Activated CD8-positive, alpha-beta T cell treated with anti-CD3 and anti-CD28 coated beads, Interleukin-2, amount 10 ng/mL, durations not matched to agents 7 days and 5 days (primary cell): ENCODE measurements at places on chromosomes 4 and X. TPM values are rescaled to one million over a fixed set of nuclear protein-coding genes. Genes with fewer than 3 reads are reported as not detected.

Gene PNMA6A
- total RNA-seq = 0.10 TPM

Gene ZFP42
- total RNA-seq = not detected

Gene MAGEA2
- not detected for total RNA-seq

Gene TBC1D9
- not detected for total RNA-seq

Gene SYAP1
- total RNA-seq = 13.0 TPM

Gene PAGE2B
- 0.97 TPM for total RNA-seq

Gene ATP1B4
- total RNA-seq = not detected

Gene ZNF275
- total RNA-seq = 22.3 TPM
